HEK293T (cell line): ENCODE measurements at places on chromosomes 5 and 9.

GRCh38 chr9:31388660-31389059, 995.8 kb upstream of the ACO1 start:
- no peak for DNase-seq

DNA sequence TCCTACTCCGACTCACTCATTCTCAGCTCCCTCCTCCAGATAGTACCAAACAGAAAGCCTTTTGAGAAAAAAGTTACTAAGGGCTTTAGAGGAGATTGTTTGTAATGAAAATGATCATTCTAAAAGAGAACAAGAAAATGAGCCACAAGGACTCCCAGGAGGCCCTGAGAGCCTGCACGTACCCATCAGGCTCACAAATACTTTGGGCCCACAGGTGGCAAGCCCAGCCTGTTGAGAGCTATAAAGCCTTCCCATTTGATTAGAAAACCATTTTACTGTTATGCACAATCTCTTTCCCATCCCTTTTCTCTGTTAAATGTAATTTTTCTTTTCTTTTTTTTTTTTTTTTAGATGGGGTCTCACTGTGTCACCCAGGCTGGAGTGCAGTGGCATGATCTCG, 136.1 kb downstream of the LHFPL2 start:
- DNase-seq = no peak

GRCh38 chr5:6875376-6875775, 162.1 kb downstream of the TENT4A start:
- no peak for DNase-seq

DNA sequence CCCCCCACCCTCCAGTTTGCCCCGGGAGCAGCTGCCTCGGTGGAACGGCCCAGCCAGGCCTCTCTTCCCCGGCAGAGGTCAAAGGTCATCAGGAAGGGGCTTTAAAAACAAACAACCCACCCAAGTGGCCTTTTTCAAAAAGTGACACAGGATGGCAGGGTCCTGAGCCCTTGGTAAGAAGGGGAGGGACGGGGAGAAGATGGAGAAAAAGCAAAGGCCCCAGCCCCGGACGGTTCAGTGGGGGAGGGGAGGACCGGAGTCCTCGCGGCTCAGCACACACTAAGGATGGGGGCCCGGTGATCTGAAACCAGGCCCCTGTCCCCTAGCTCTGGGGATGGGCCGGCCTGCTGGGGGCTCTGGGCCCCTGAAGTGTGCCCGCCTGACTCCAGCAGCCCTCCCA, 1.1 kb downstream of the PRRX2 start:
- DNase-seq = no peak

- DNase-seq = no peak
These were observed 54.6 kb downstream of the ALG2 start for GRCh38 chr9:99167119-99167518.

DNA sequence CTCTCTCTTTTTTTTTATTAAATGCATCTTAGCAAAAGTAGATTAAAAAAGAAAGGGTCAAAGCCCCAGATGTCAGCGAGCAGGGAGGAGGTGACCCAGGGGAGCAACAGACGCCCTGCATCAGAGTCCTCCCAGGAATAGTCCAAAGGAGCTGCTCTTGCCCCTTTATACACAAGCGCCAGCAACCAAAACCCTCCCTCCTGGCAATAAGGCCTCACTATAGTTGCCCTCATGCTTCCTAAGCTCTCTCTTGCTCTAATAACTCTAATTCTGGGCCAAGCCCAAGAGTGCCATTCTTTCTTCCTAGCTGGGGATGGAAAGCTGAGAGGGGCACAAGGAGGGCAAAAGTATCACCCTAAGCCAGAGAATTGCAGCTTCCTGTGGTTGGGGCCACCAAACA, 26.3 kb downstream of the PCDHGC5 start:
- DNase-seq = no peak

- no peak for DNase-seq
These were observed 300.8 kb upstream of the MSX2 start for GRCh38 chr5:174423558-174423957.

GRCh38 chr5:5805916-5806315, 383.4 kb downstream of the ICE1 start:
- no peak for DNase-seq

GRCh38 chr9:74498621-74499095, 1.5 kb downstream of the RORB start:
- no peak for DNase-seq

GRCh38 chr5:142053426-142054151, 40.8 kb upstream of the GNPDA1 start:
- DNase-seq = no peak

GRCh38 chr5:57137401-57137800, 36.5 kb upstream of the GPBP1 start:
- no peak for DNase-seq

DNA sequence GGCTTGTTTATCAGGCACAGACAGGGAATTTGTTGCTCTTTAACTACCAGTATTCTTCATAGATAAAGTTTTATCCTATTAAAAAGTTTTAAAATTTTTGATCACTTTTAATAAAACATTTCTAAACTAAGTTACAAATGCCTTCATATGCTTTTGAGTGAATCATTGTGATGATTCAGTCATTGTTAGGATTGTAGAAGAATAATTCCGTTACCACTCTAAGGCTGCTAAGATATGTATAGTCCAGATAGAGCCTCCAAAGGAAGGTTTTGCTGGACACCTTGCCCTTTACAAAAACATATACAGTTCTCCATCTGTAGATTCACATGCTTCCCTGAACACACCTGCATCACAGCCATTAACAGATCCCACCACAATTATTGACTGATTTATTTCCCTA, 233.7 kb downstream of the SPOCK1 start:
- no peak for DNase-seq

- no peak for DNase-seq
These were observed 194.0 kb downstream of the EFNA5 start for GRCh38 chr5:107476783-107477182.

GRCh38 chr5:180467028-180467975, 26.9 kb upstream of the CNOT6 start:
- no peak for DNase-seq

GRCh38 chr5:176407456-176408251, 8.7 kb downstream of the CLTB start:
- DNase-seq = no peak

DNA sequence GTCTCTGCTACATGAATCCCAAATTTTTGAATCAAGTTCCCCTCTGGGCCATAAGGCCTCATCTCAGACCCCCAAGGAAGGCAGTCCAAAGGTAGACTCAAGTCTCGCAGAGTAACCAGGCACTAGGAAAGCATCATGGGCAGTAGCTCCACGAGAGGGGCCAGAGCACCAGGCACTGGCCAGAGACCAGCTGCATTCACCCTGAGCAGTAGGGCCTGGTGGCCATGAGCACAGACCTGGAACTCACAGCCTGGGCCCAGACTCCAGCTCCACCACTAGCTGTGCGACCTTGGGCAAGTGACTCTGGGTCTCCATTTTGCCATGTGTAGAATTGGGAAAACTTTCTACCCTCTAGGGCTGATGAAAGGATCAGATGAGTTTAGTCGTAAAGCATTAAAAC, 28.5 kb downstream of the NANS start:
- no peak for DNase-seq

GRCh38 chr9:9612270-9612669, 1000.5 kb downstream of the PTPRD start:
- no peak for DNase-seq

- no peak for DNase-seq
These were observed 15.8 kb downstream of the CORO2A start for GRCh38 chr9:98176391-98177259.

DNA sequence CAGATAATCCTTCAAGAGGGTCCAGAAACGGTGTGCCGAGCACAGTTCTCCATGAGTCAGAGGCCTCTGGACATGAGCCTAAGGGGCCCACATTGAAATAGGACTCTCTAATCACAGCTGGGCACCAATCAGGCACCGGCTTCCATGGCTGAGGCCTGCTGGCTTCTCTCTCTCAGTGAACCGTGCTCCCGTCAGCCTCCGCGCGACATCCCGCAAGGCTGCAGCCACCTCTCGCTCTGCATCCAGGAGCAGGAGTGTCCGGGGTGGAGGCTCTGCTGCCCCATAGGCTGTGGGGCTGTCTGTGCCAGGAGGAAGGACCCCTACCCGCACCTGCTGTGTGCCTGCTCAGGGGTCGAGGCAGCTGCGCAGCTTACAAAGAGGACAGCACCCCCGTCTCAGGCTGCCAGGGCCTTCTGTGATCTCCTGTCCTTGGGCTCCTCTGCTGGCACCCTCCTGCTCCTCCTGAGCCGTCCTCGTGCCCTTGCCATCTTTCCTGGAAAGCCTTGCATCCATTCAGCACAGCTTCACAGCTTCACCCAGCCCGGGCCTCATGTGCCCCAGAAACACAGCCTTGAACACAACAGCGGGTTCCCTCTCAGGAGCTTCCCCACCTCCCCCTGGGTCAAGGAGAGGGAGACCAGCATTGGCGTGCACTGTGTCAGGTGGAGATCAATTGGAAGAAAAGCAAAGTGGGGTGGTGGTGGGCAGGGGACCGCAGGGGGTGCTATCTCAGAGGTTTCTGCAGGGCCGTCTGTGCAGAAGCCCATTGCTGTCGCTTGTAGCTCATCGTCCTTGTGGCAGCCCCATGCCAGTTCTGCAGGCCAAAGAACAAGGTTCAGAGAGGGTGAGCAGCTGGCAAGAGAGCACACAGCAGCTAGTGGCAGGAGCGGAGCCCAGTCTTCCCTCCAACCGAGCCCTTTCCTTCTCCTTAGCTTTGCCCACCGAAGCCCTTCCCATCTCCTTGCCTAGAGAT, 22.8 kb upstream of the FCN1 start:
- no peak for DNase-seq

DNA sequence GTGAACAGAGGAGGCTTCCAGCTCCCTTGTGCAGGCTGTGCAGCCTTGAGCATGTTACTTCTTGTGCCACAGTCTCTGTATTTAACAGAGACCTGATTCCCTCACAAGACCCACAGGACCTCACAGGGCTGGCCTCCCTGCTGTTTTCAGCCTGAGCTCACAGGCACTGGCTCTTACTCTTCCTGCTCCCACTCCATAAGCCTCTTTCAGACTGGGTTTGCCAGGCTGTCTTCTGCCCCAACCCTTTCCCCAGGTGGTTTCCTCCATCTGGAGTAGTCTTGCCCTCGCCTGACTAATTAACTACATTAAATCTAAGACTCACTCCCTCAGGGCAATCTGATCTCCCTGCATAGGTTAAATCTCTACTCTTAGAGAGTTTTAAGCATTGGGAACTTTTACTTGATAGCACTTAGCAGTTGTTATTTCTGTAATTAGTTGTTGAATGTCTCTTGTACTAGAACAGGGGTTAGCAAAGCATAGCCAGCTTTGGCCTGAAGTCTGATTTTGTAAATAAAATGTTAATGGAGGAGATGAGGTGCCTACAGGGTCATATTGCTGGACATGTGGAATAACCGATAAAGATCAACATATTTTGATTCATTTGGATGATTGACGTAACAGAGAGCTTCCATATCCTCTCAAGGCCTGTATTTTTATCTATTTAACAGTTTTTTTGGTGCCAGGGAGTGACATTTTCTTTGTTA, 28.6 kb upstream of the SPATA31E1 start:
- no peak for DNase-seq

- no peak for DNase-seq
These were observed 11.4 kb downstream of the ASTN2 start for GRCh38 chr9:117403403-117403811.

DNA sequence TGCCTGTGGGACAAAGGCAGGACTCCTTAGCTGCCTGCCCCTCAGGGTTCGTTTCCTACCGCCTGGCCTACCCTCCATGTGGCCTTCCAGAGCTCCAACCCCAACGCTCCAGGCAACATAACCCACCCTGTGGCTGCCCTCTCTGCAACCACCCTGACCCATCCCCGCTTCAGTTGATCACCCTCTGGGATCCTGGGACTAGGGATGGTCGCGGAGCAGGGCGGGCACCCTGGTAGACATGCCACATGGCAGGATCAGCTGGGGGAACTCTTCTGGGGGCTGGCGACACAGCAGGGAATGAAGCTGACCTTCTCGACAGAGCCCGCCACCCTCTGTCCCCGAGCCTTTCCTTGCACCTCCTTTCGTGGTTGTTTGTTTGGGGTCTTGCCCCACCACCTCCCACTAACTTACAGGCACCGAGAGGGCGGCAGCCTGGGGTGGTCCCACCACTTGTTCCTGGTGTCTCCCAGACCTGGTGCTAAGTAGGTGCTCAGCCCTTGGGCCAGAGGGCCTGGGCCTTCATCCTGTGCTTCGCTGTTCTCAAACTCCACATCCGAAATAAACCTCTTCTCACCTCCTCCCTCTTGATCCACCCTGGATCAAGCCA, 243.1 kb downstream of the PBX3 start:
- DNase-seq = no peak

GRCh38 chr9:98128316-98128715, 9.3 kb upstream of the TRIM14 start:
- no peak for DNase-seq

- peak; percentile 18 for DNase-seq
These were observed 752 bp upstream of the GLRX start for GRCh38 chr5:95823218-95823737.

DNA sequence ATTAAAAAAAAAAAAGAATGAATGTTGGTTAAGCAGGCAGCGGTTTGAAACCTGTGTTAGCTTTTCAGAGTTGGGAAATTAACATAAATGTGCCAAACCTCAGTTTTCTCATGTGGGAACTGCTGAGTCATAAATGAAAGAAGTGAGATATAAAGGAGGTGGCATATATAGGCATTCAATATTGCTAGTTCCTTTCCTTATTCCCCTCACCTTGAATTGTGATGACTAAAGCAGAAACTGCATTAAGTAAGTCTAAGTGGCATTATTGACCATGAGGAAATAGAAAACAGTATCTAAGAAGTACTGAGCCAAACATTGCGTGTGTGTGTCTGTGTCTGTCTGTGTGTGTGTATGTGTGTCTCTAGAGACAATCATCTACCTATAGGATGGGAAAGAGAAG, 691.2 kb downstream of the TLR4 start:
- DNase-seq = no peak

DNA sequence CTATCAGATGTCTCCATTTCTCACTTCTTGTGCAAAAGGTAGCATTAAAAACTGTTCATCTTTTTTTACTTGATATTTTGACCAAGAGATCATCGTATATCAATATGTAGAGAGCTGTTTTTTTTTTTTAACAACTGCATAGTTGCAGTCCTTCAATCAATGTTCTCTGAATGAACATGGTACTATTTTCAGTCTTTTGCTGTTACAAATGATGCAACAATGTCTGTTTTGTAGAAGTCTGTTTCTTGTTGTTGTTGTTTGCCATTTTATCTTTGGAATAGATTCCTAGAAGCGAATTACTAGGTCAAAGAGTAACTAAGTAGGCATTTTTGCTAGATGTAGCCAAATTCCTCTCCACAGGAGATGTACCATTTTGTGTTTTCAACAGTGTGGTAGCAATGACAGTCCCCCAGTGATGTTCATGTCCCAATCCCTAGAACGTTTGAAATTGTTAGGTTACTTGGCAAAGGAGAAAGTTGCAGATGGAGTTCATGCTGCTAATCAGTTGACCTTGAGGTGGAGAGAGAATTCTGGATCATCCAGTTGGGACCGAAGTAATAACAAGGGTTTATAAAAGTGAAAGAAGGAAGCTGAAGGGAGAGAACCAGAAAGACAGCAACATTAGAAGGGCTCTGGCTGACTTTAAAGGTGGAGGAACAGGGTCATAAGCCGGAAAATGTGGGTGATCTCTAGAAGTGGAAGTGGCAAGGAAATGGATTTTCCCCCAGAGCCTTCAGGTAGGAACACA, 6.3 kb downstream of the MTREX start:
- no peak for DNase-seq
